Right lobe of liver (tissue), 6 donors: ENCODE measurements at places on chromosomes 4 and X. TPM values are rescaled to one million over a fixed set of nuclear protein-coding genes. Genes with fewer than 3 reads are reported as not detected.

- H3K27me3 ChIP-seq, result no peaks in the 10 kb centered on the region
- H3K27ac ChIP-seq, result peak overlapping the region; percentile 47
- no peak for DNase-seq
Measured at GRCh38 chr4:143381189-143382118, 44.8 kb downstream of the GAB1 start.

DNA sequence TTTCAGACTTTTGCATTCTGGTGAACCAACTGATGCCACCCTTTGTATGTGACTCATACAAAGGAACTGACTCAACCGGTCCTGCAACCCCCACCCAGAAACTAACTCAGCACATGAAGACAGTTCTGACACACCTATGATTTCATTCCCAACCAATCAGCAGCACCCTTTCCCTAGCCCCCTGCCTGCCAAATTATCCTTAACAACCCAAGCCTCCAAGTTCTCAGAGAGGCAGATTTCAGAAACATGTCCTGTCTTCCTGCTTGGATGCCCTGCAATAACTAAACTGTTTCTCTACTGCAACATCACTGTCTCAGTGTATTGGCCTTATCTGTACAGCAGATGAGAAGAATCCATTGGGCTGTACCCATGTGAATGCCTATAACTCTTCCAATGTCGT is 284.7 kb downstream of the CAMK2D start:
- no peak for DNase-seq
- no peaks in the 10 kb centered on the region for H3K36me3 ChIP-seq
- H3K4me1 ChIP-seq, result no peaks in the 10 kb centered on the region
- H3K27me3 ChIP-seq, result no peaks in the 10 kb centered on the region

Gene MAGEA8
- not detected for total RNA-seq

Gene ARMCX5
- 5.0 TPM for total RNA-seq

Gene FAM90A26
- not detected for total RNA-seq

- H3K36me3 ChIP-seq, result no peaks in the 10 kb centered on the region
- no peaks in the 10 kb centered on the region for H3K4me1 ChIP-seq
- H3K4me3 ChIP-seq, result no peak overlapping the region
- H3K27ac ChIP-seq, result no peak overlapping the region
- no peak for DNase-seq
Measured at GRCh38 chrX:1026263-1027015, 186.0 kb downstream of the CRLF2 start.

DNA sequence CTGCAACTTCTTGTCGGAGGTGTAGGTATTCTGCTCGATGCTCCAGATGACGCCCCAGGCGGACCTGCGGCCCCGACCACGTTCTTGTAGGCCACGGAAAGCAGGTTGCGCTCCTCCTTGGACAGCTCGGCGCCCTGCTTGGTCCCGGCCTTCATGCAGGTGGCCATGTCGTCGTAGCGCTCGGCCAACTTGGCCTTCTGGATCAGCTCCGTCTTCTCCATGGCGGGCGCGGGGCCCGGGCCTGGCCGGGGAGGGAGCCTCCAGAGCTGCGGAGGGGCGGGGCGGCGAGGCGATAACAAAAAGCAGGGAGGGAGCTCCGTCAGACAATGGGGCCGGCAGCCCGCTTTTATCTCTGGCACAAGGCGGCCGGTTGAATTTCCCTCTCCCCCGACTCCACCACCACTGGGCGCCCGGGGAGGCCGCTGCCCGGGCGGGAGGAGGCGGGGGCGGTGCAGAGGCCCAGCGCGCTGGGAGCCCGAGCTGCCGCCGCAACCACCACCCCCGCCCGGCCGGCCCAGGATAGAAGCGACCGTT is 28.3 kb upstream of the DRP2 start:
- no peak overlapping the region for H3K27ac ChIP-seq
- H3K4me1 ChIP-seq, result no peaks in the 10 kb centered on the region
- no peak overlapping the region for H3K4me3 ChIP-seq
- DNase-seq, result no peak
- H3K27me3 ChIP-seq, result no peaks in the 10 kb centered on the region

GRCh38 chrX:111387470-111388070 is 24.4 kb downstream of the DCX start:
- no peak for DNase-seq
- no peaks in the 10 kb centered on the region for H3K27me3 ChIP-seq
- H3K36me3 ChIP-seq, result no peaks in the 10 kb centered on the region
- H3K4me3 ChIP-seq, result no peak overlapping the region
- no peaks in the 10 kb centered on the region for H3K4me1 ChIP-seq
- H3K27ac ChIP-seq, result no peak overlapping the region

- H3K27ac ChIP-seq, result no peak overlapping the region
- H3K4me1 ChIP-seq, result no peaks in the 10 kb centered on the region
- no peaks in the 10 kb centered on the region for H3K27me3 ChIP-seq
- H3K4me3 ChIP-seq, result no peak overlapping the region
- no peak for DNase-seq
Measured at GRCh38 chr4:169485791-169486742, 126.3 kb downstream of the NEK1 start.

DNA sequence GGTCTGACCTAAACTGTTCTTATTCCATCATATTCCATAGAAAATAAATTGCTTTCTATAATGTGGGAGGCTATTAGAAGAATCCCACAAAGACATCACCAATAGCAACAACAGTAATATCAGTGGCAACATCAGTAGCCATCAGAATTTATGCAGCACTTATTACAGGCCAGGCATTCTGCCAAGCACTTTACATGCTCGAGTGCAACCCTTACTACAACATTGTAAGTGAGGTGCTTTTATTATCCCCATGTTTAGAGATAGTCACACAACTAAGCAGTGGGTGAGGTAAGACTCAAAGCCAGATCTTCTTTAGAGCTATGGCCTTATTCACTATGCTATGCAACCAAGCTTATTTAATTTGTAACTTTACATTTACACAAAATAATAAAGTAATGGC is 317.1 kb upstream of the BMP3 start:
- no peaks in the 10 kb centered on the region for H3K27me3 ChIP-seq
- H3K36me3 ChIP-seq, result no peaks in the 10 kb centered on the region
- H3K4me1 ChIP-seq, result no peaks in the 10 kb centered on the region
- DNase-seq, result no peak
- H3K4me3 ChIP-seq, result no peak overlapping the region

GRCh38 chr4:173317004-173317403 is 17.2 kb downstream of the HMGB2 start:
- H3K4me3 ChIP-seq, result no peak overlapping the region
- H3K27me3 ChIP-seq, result no peaks in the 10 kb centered on the region
- H3K36me3 ChIP-seq, result no peaks in the 10 kb centered on the region

Gene ELF4
- total RNA-seq, result 1.5 TPM

DNA sequence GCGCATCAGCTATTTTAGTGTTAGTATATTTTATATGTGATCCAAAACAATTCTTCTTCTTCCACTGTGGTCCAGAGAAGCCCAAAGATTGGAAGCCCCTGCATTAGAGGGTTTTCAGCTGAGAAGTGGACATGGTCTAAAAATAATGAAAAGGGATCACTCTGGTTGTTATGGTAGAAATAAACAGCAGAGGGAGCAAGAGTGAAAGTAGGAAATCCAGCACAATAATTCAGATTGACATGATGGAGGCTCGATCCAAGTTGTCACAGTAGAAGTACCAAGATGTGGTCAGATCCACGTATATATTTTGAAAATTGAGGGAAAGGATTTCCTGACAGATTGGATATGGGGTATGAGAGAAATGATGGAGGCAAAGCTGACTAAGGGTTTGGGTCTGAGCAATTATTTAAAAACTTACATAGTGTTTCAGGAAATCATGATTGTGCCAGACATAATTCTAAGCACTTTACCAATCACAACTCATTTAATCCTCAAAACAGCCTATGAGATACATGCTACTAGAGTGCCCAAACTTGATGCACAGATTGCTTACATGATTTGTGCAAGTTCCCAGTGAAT is 17.0 kb upstream of the TMEM144 start:
- H3K4me3 ChIP-seq, result no peak overlapping the region
- DNase-seq, result no peak
- H3K27ac ChIP-seq, result no peak overlapping the region
- no peaks in the 10 kb centered on the region for H3K27me3 ChIP-seq
- no peaks in the 10 kb centered on the region for H3K4me1 ChIP-seq
- no peaks in the 10 kb centered on the region for H3K36me3 ChIP-seq

GRCh38 chrX:78326401-78326800 is 1.0 kb downstream of the CYSLTR1 start:
- no peaks in the 10 kb centered on the region for H3K27me3 ChIP-seq
- no peaks in the 10 kb centered on the region for H3K36me3 ChIP-seq

DNA sequence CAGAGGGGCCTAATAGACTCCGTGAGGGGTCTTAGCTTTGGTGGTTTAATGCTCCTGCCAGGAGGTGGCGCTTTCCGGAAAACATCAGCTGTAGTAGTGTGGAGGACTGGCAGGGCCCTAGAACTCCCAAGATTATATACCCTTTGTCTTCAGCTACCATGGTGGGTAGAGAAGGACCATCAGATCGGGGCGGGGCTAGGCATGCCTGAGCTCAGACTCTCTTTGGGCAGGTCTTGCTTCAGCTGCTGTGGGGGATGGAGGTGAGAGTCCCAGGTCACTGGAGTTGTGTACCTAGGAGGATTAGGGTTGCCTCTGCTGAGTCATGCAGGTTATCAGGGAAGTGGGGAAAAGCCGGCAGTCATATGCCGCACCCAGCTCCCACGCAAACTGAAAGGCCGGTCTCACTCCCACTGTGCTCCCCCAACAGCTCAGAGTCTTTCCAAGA is 63.0 kb upstream of the AGA start:
- no peaks in the 10 kb centered on the region for H3K36me3 ChIP-seq
- no peak overlapping the region for H3K27ac ChIP-seq
- H3K27me3 ChIP-seq, result no peaks in the 10 kb centered on the region

Gene ARHGAP6
- total RNA-seq, result 0.74 TPM

DNA sequence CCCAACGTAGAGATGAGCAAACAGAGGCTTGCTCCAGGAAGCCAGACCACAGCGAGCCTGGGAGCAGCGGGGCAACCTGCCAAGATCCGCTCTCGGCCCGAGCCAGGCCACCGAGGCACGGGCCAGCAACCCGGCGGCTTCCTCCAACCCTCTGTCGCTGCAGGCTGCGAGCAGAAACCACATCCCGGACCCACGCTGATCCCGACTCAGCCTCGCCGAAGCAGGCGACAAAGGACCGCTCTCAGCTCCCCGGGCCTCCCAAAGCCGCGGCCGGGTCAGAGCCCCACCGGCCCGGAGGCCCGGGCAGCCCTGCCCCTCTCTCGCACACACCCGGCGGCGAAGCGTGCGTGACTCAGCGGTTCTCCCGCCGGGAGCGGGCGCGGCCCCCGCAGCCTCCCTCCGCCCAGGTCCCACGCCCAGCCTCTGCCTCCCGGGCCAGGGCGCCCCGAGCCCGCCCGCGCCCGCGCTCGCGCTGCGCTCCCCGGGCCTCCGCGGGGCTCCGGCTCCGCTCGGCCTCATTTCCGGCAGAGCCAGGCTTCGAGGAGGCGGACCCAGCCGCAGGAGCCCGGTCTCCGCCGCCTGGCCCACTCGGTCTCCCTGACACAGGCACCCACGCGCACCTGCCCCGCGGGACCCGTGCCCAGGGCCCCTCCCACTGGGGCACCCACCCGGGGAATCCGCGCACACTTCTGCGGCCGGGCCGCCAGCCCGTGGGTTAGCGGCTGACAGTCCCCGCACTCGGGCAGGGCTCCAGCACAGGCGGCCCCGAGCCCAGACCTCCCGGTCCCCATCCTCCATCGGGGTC is 1.7 kb downstream of the PPP2R2C start:
- no peak for DNase-seq
- H3K36me3 ChIP-seq, result no peaks in the 10 kb centered on the region
- no peak overlapping the region for H3K4me3 ChIP-seq
- H3K27me3 ChIP-seq, result no peaks in the 10 kb centered on the region
- no peak overlapping the region for H3K27ac ChIP-seq
- peaks cover 12% of the 10 kb centered on the region for H3K4me1 ChIP-seq

Gene SMPX
- total RNA-seq, result 1.1 TPM

- H3K36me3 ChIP-seq, result no peaks in the 10 kb centered on the region
- no peak overlapping the region for H3K4me3 ChIP-seq
- H3K27me3 ChIP-seq, result no peaks in the 10 kb centered on the region
- DNase-seq, result no peak
- H3K27ac ChIP-seq, result no peak overlapping the region
Measured at GRCh38 chrX:13103188-13103913, 58.9 kb upstream of the FAM9C start.

DNA sequence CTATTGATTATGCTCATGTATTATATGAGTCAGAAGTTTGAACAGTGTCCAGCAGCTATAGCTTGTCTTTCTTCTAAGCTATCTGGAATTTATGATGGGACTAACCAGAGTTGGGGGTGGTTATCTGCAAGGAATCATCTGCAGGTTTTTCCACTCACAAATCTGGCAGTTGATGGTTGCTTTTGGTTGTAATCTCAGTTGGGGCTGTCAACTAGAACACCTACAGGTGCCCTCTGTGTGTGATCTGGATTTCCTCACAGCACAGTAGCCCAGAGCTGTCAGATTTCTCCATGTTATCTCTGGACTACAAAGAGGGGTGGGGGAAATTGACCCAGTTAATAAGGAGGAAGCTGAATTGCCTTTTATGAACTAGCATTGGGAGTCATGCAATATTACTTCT is 51.4 kb upstream of the MAP9 start:
- no peaks in the 10 kb centered on the region for H3K4me1 ChIP-seq
- H3K27ac ChIP-seq, result no peak overlapping the region
- H3K36me3 ChIP-seq, result no peaks in the 10 kb centered on the region
- H3K4me3 ChIP-seq, result no peak overlapping the region

DNA sequence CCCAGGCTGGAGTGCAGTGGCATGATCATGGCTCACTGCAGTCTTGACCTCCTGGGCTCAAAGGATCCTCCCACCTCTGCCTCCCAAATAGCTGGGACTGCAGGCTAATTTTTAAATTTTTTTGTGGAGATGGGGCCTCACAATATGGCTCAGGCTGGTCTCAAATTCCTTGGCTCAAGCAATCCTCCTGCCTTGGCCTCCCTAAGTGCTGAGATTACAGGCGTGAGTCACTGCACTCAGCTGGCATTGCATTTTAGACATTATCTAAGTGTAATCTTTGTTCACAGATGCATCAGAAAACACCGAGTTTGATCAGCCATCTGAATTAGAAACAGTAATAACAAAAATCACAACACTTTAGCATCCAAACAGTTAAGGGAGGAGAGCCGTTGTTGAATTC is 53.4 kb upstream of the CBR4 start:
- H3K27ac ChIP-seq, result no peak overlapping the region
- H3K4me3 ChIP-seq, result no peak overlapping the region
- H3K36me3 ChIP-seq, result no peaks in the 10 kb centered on the region
- H3K4me1 ChIP-seq, result no peaks in the 10 kb centered on the region
- no peak for DNase-seq
- H3K27me3 ChIP-seq, result no peaks in the 10 kb centered on the region

Gene SPANXA1
- not detected for total RNA-seq

DNA sequence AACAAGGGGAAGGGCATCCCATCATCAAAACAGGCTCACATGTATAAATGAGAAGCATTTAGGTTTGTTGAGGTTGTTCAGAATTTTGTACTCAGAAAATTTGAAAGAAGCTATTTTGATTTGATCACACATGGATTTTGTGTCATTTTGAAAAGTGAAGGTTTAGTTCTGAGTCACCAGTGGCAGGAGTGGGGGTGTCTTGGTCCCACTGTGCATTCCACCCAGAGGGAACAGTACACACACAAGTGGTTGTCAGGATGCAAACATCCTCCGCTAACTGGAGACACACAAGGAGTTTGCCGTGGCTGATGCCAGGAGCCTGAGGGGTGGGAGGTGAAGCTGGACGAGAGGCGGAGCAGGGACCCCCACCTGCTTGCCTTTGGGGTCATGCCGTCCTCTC is 198.2 kb upstream of the PSAPL1 start:
- H3K27ac ChIP-seq, result no peak overlapping the region
- H3K4me3 ChIP-seq, result no peak overlapping the region
- no peaks in the 10 kb centered on the region for H3K4me1 ChIP-seq
- H3K36me3 ChIP-seq, result no peaks in the 10 kb centered on the region
- DNase-seq, result no peak
